ENCODE measurements at places on chromosomes 4 and X.

- no peak for DNase-seq
These were observed 34.6 kb upstream of the CXCL8 start for GRCh38 chr4:73705721-73706120.

GRCh38 chrX:69362856-69363255 is 141.3 kb upstream of the NALF2 start:
- DNase-seq, result no peak

GRCh38 chr4:77843628-77844027 is 19.0 kb upstream of the MRPL1 start:
- DNase-seq, result no peak

- no peak for DNase-seq
These were observed 27.5 kb downstream of the GPR143 start for GRCh38 chrX:9738151-9738550.

- DNase-seq, result no peak
These were observed 120.6 kb upstream of the AGA start for GRCh38 chr4:177562859-177563258.

GRCh38 chr4:44186096-44186849 is 262.3 kb downstream of the KCTD8 start:
- DNase-seq, result no peak

DNA sequence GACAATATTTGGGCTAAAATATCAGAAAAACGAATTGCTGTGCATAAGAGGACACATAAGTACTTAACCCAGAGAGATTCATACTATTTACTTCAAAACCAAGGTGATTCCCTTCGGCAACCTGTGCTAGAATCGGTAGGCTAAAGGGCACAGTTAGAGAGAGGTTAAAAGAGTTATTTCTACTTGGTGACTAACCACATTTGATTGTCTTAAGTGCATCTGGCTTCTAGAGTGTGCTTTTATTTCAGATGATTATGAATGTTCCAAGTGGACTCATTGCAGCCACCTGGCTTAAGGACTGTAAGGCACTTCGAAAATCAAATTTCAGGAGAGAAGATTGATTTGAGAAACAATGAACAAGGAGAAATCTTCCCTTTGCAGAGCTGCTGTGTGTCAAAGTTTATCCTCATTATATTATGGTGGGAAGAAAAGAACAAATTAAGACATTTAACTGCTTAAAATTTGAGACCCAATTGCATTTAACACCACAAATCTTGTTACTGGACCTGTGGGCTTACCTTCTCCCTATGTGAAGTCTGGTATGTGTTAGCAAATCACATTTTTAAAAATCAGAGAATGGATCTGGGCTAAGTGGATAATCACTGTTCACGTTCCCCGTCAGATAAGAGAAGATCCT is 34.0 kb downstream of the PHOX2B start:
- no peak for DNase-seq

DNA sequence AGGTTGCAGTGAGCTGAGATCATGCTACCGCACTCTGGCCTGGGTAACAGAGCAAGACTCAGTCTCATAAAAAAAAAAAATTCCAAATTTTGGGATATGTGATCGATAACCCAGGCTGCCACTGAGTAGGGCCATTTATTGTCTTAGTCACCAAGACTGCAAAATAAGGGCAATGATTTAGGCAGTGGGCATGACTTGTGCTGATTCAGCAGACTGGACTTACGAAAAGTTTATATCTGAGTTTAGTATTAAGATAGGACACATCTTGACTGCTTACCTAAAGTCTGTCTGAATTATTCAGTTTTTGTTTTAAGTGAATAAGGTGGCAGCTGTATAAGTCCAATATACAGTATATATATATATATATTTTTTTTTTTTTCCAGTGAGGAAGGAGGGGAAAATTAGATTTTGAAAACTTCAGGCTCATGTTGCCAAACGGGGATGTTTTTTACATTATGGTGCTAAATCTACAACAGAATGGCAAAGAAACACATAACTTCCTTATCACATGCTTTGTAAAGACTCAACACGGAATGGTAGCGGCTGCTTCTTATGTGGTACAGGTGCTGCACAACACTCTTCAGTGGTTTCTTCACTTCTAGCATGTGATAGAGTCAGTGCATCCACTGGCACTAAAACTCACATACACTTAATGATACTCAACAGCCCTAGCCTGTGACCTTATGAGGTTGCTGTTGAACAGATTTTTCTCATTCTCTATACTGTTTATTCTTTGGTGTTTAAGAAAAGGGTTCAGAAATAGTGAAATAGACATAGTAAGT is 6.5 kb downstream of the TEX13D start:
- DNase-seq, result no peak

DNA sequence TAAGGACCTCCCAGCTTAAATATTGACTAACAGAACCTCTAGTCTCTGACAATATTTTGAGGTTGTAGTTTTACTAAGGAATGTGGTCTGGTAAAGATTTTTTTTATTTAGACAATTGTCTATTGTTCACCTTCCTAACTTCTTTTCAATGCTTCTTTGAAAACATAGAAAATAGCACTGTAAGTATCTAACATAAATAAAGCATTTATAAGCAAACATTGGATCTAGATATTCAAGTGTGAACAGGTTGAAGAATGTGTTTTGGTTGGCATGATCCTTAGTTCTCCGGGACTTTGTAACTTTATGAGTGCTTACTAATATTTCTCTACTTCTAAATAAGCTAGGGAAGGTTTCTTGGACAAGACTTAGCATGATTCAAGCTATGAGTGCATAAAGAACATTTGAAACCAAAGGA is 285.4 kb upstream of the ARSJ start:
- no peak for DNase-seq
